Kidney (tissue), 22 donors: ENCODE measurements at places on chromosomes 2 and 18. TPM values are rescaled to one million over a fixed set of nuclear protein-coding genes. Genes with fewer than 3 reads are reported as not detected.

DNA sequence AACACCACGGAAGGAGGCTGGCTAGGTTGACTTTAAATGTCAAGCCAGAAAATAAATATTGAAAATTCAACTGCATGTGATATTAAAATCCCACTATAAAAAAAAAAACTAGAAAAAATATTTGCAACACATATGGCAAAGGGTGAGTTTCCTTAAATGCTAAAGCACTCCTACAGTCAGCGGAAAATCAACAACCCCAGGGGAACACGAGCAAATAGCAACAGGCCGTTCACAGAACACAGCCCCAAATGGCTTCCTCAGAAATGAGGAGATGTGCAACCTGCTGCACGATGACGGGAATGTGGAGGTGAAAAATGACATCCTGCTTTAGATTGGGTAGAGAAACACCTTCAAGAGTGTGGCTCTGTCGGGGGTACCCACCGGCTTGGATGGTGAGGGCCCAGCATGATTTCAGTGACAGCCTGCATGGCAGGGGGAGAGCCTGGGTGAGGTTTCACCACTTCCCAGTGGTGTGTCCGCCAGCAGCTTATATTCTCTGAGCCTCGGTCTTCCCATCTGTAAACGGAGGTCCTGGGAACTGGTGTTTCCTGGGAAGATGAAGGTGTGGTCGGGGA is 157.9 kb upstream of the GLI2 start:
- DNase-seq = no peak

GRCh38 chr2:1143129-1143528 is 192.5 kb downstream of the SNTG2 start:
- no peak for DNase-seq

DNA sequence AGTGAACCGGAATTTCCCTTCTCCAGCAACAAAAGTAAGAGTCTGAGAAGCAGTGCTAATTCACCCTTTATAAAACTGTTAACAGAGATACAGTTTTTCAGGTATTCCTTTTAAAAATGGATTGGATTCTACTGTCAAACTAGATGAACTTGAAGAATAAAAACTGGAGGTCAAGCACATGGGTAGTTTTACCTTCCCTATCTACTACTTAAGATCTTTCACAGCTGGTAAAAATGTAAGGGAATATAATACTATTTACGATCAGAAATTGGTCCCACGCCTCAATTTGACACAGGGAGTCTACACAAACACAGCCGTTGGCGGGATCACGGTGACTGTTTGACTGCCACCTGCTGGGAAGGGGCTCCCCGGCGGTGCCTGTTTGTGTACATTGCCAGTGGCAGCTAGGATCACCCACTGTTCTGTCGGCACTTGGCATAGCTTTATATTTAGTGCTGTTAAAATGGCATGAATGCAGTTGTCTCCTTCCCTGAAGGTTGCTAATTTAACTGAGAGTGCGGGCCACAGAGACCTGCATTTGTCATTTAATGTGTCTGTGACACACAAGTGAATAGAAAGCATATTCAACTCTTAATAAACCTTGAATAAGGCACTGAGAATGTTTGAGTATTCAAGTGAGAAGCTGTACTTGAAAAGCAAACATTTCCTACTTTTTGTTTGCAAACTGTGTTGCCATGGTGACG is 59.5 kb downstream of the ABCG8 start:
- no peak for DNase-seq

DNA sequence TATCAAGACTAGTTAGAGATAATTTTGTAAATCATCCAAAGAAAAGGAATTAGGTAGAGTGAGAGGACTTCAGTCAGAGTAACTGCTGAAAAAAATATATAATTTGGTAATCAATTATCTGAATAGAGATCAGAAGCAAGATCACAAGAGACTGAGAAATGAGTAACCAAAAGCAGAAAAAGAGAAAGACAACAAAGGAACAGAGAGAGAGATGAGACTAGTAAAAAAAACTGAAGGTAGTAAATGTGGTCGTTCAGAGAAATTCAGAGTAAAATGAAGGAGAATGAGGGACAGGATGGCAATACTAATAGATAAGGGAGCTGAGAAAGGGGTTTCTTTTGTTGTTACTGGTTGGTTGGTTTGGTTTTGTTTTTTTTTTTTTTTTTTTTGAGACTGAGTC is 16.5 kb downstream of the STRN start:
- no peak for DNase-seq

DNA sequence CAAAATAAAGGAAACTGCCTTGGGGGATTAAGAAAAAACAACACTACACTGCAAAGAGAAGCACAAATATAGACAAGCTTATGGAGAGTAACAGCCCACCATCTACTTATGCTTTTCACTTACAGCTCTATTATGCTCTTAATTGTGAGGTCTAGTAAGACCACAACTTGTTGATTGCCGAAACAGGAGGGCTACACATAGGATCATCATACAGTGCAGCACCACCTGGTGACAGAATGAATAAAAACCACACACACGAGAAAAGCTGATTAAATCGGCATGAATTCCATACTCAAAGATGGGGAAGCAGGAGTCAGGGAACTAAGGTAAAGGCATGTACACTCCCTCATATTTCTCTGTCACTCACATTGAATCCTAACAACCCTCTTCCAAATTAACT is 259.2 kb downstream of the IKZF2 start:
- peak; percentile 61 for DNase-seq

- no peak for DNase-seq
Measured at GRCh38 chr2:67752969-67753368, 309.8 kb downstream of the C1D start.

- no peak for DNase-seq
Measured at GRCh38 chr2:107570876-107571275, 255.8 kb upstream of the RGPD4 start.

Gene DTNB
- total RNA-seq = 28.1 TPM

Gene PHOSPHO2
- total RNA-seq = 7.5 TPM

Gene ERMN
- 1.6 TPM for total RNA-seq

Gene CHRNA1
- total RNA-seq = not detected
